Prostate gland (tissue), 2 donors: ENCODE measurements at places on chromosomes 2 and 18. TPM values are rescaled to one million over a fixed set of nuclear protein-coding genes. Genes with fewer than 3 reads are reported as not detected.

POMC gene
- 31.0 TPM for total RNA-seq

GRCh38 chr2:147998203-147998602 lies 22.3 kb downstream of the ORC4 start:
- no peak overlapping the region for H3K27ac ChIP-seq
- H3K4me1 ChIP-seq = no peaks in the 10 kb centered on the region
- DNase-seq = no peak
- H3K4me3 ChIP-seq = no peak overlapping the region

GRCh38 chr2:18176679-18177215 lies 298.3 kb downstream of the KCNS3 start:
- H3K36me3 ChIP-seq = no peaks in the 10 kb centered on the region
- no peak for DNase-seq
- no peak overlapping the region for H3K4me3 ChIP-seq
- no peak overlapping the region for H3K27ac ChIP-seq
- H3K4me1 ChIP-seq = no peaks in the 10 kb centered on the region
- H3K27me3 ChIP-seq = no peaks in the 10 kb centered on the region

DNA sequence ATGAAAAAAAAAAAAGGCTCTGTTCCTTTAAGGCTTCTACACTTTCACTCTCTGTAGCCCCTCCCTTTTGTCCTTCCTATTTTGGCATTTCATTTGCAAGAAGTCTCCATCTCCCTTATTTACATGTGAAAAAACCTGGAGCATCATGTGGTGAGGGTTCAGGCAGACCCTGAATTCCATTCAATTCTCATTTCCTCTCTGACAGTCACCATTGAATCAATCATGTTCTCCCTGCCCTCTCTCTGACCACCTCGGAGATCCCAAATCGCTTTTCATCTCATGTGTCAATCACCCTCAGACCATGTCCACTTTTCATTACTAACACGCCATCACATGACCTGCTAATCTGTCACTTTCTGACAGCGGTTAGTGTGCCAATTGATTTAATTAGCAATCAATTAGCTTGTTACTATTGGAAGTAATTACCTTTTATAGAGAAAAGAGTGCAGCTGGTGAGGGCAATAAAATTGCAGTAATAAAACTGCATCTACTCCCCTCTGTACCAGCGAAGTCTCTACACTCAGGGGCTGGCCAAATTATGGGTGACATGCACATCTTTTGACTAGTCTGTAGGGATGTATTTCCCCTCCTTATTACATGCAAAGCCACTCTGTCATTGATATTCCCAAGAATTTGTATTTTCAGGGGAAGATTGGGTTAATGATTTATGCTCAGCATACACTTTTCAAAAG lies 317.4 kb downstream of the EN1 start:
- no peak overlapping the region for H3K4me3 ChIP-seq
- H3K36me3 ChIP-seq = no peaks in the 10 kb centered on the region
- no peak for DNase-seq

DNA sequence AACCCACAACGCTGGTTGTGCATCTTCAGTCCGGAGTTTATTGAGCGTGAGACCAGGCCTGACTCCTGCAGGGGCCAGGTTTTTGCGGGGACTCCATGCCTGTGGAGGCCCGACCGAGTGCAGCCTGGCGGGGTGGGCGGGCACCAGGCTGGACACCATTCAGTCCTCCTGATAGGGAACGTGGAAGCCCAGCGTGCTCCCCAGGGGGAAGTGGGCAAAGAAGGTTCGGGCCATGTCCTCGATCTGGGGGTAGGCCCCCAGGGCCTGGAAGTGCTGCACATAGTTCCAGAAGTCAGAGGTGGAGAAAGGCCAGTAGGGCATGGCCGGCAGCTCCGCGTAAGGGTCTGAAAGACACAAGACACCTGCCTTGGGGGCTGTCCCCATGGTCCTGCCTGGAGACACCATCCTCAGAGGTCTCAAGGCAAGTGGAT lies 1.4 kb downstream of the OTOS start:
- no peak overlapping the region for H3K27ac ChIP-seq
- no peak for DNase-seq
- H3K4me1 ChIP-seq = peaks cover 6% of the 10 kb centered on the region
- H3K36me3 ChIP-seq = no peaks in the 10 kb centered on the region
- H3K4me3 ChIP-seq = no peak overlapping the region
